Hematopoietic multipotent progenitor cell treated with erythropoietin and hydrocortisone succinate and interleukin-3 and kit ligand, for 15 days (in vitro differentiated cells): ENCODE measurements at places on chromosomes 5 and 9.
A peak's percentile ranks its signal among the peaks of the same experiment; 100 is the strongest.

GRCh38 chr9:68455451-68455850 is 85.2 kb downstream of the TMEM252 start:
- no peak for DNase-seq

DNA sequence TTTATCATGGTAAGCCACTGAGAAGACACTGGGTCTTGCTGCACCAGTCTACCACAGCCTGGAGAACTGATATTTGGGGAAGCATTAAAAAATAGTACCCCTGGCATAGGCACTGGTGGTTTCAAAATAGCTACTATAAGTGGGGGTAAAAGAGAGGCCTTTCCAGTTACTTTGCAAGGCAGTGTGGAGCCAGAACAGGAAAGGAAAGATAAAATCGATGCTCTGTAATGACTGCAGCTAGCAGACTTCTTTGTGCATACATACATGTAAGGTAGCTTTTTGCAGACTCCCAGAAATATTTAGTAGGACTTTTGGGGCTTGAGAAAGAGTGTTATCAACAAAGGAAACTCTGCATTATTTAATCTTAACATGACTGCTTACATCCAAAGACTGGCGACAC is 31.3 kb upstream of the ALDOB start:
- DNase-seq = no peak

GRCh38 chr5:7015586-7016256 is 302.5 kb downstream of the TENT4A start:
- no peak for DNase-seq

DNA sequence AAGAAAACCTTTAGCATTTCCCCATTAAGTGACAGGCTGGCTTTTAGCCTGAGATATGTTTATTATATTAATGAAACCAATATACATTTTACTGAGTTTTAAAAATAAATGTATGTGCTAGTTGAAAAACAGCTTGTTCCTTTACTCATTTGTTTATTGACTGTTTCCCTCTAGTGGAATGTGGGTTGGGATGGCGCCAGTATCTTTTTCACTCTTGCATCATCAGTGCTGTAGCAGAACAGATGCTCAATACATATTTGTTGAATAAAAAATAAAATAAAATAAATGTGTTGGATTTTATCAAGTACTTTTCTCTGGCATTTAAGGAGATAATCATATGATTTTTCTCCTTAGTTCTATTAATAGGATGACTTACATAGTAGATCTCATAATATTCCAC is 43.0 kb downstream of the FSTL4 start:
- no peak for DNase-seq

GRCh38 chr5:158724521-158725188 is 375.1 kb downstream of the EBF1 start:
- DNase-seq = no peak

GRCh38 chr5:79474367-79475151 is 39.4 kb downstream of the HOMER1 start:
- DNase-seq = no peak

- no peak for DNase-seq
Observed at GRCh38 chr5:112192866-112193265, 226.2 kb downstream of the EPB41L4A start.

GRCh38 chr9:105064248-105065097 is 136.5 kb upstream of the ABCA1 start:
- DNase-seq = peak; percentile 82

GRCh38 chr9:108300306-108301287 is 555.2 kb downstream of the ACTL7B start:
- no peak for DNase-seq

DNA sequence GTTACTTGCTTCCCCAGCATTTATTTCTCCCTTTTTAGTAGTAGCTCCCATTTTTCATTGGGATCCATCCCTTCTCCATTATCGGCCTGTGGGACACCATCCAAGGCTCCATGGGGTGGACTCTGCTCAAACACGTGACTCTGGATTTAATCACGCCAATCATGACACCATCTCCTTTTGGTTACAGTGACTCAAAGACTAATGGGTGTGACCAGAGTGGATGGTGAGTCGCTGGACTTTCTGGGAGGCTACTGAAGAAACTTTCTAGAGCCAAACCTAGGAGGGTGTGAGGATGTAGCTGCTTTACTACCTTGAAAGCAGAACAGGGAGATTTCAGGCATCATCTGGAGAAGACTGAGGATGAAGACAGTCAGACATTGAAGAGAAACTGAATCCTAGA is 93.1 kb downstream of the PJA2 start:
- no peak for DNase-seq

DNA sequence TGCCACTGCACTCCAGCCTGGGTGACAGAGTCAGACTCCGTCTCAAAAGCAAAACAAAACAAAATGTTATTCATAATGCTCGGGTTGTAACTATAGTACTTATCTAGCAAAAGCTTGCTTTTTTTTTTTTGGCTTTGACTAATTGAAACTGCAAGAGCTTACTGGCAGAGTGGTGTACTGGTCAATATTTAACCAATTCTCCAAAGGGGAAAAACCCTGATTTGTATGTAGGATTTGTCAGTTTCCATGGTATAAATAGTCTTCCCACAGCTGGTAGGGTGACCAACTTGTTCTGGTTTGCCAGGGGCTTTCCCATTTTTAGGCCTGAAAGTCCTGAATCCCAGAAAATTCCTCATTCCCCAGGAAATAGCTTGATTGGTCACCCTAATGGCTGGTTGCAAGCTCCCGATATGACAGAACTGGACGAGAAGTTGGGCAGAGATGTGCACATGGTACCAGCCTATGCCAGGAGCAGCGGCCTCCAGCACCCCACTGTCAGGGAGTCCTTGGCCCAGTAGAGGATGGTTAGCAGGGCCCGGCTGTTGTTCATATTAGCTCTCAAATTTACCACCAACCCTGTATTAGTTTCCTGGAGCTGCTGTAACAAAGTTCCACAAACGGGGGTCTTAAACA is 58.0 kb downstream of the FXN start:
- no peak for DNase-seq

- no peak for DNase-seq
Observed at GRCh38 chr9:134189470-134190231, 25.3 kb upstream of the RNU6ATAC start.

- no peak for DNase-seq
Observed at GRCh38 chr9:134061688-134062371, 6.0 kb downstream of the BRD3 start.

DNA sequence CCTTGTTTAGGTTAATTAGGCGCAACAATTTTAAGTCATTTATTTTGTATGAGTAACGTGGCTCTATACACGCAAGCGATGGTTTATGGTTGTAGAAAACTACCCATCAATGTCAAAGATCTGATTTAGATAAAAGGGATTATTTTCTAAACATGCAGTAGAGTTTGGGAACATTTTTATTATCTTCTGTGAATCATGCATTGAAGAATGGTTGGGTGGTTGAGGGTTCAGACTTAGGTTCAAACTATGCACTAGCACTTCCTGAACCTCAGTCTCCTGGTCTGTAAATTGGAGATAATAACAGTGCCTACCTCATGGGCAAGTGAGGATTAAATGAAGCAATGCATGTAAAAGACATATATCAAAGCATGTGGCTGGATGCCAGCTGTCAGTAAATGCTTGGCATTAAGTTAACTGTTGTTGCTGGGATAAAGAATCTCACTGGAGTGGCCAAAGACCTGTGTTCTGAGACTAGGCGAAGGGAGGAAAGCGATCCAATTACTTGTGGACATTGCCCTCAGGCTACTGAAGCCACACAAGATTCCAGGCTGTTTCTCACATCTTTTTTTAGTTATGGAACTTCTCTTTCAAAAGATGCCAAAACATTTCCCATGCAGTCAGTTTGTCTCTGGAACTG is 1.1 kb upstream of the OTULINL start:
- no peak for DNase-seq

DNA sequence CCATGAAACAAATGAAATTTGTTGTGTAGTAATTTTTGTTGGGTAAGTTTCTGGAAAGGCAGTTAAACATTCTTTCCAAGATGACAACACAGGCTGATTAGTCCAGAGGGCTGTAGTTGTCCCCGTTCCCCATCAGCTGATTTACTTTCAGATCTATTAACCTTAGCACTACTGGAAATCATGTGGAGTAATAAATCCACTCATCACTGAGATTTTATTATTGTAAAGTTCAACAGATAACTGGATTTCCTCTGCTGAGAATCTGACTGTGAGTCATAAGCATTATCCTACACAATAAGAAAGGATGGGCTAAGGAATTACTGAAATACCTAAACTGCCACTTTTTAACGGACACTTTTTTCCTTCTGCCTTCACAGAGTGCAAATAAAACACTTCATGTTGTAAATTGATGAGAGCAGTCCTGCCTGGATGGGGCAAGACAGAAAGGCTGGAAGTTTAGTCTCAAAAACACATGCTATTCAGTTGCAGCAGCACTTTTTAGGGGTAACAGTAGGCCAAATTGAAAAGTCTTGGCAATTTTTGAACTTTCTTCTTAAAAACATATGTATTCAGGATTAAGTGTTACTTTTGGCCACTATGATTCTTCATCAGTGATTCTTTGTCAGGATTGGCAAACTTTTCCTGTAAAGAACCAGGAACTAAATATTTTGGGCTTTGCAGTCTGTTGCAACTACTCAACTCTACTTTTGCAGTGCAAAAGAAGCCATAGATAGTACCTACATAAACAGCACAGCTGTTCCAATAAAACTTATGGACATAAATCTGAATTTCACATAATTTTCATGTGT is 7.0 kb downstream of the STOM start:
- DNase-seq = peak; percentile 45

GRCh38 chr5:171344936-171345608 is 36.0 kb downstream of the TLX3 start:
- no peak for DNase-seq

GRCh38 chr9:137970098-137970497 is 92.5 kb downstream of the CACNA1B start:
- no peak for DNase-seq

GRCh38 chr5:73983644-73984043 is 357.6 kb downstream of the ARHGEF28 start:
- DNase-seq = no peak

DNA sequence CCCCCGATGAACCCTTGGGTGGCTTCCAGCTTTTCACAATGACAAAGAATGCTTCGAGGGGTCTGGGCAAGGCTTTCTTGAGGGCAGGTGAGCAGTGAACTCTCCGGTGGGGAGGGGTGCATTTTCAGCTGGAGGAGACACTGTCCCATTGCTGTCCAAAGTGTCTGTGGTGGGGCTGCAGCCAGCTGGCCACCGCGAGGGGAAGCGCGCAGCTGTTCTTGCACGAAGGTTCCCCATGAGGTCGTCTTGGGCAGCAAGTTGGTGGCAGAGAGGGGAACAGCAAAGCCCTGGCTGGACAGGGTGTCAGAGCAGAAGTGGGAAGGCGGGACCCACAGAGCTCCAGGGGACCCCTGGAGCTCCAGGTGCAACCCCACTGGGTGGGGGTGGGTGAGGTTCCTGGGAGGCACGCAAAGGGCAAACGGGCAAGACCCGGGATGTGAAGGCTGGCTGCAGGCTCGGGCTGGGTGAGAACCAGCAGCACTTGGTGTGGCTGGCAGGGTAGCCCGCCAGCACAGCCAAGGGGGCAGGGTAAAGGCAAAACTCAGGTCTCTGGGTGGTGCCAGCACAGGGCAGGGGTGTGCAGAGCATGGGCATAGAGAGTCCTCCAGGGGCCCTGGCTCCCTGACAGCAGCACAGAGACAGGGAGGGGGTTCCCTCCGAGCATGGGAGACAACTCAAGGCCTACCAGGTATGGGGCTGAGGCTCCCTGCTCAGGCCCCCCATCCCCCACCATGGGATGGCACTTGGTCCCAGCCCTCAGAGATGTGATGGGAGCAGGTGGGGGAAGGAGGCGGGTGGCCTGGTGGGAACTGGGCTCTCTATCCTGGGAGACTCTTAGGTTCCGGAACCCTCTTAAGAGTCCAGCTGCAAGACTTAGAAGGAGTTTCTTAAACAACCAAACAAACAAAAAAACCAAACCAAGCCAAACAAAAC is 26.6 kb downstream of the TSPAN17 start:
- DNase-seq = no peak

DNA sequence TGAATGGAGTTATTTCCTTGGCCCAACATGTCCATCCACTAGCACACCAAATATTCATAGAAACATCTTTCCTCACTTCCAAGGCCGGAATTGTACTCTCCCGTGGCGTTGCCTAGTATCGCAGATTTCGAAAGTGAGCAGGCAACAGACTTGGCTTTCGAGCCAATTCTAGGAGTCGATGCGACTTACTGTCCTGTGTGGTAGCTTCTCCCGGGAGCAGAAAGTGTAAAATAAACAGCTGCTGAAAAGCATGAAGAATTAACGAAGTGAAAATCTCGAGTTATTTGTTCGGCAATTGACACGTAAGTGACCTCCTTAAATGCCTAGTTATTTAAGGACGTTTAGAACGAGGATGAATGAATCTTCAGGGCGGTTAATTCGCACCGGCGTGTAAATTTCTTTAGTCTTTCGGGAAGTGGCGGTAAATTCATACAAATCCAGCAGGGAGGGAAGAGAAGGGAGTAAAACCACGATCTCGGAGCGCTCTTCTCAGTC is 449 bp upstream of the PCSK5 start:
- no peak for DNase-seq

GRCh38 chr9:14310311-14310710 is 3.6 kb downstream of the NFIB start:
- DNase-seq = no peak

GRCh38 chr5:148776780-148777179 is 49.6 kb upstream of the ADRB2 start:
- DNase-seq = no peak

GRCh38 chr5:139207297-139208000 is 9.3 kb upstream of the SIL1 start:
- DNase-seq = no peak

GRCh38 chr9:24257726-24258125 is 288.0 kb downstream of the IZUMO3 start:
- no peak for DNase-seq

DNA sequence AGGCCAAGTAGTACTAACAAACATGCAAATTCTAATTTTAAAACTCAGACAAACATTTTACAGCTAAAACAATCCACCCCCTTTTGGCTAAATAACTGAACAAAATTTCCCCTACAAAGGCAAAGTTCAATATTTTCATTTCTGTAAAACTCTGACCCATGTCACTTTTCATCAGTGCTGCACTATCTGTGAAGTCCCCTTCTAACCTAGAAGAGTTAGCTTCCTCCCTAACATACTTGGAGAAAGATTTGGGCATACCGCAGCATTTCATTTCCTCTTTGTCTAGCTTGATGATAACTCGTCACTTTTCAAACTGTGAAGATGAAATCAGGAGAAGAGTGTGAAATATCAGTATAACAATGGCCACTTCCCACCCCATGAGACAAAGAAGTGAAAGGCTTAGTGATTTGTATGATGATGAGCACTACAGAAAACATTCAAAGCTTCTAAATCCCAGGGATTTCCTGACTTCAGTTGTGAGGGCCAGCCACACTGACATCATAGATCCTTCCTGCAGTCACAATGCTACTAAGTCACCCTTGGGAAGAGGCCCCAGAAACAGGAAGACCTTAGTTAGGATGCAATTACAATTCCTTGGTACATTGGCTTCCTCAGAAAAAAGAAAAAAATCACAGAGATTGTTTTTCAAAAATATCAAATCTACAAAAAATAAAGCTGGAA is at the start of gene FAM81B:
TSS of gene FAM81B (plus strand) at position 555 of the 681 bp plus-strand sequence. CDS start at position 579, 24 bp downstream.
- DNase-seq = no peak
